Stimulated activated CD8-positive, alpha-beta memory T cell treated with anti-CD3 and anti-CD28 coated beads, Interleukin-15, amount 100 ng/mL, for 1 hour (primary cell): ENCODE measurements at places on chromosomes 3 and 15.

DNA sequence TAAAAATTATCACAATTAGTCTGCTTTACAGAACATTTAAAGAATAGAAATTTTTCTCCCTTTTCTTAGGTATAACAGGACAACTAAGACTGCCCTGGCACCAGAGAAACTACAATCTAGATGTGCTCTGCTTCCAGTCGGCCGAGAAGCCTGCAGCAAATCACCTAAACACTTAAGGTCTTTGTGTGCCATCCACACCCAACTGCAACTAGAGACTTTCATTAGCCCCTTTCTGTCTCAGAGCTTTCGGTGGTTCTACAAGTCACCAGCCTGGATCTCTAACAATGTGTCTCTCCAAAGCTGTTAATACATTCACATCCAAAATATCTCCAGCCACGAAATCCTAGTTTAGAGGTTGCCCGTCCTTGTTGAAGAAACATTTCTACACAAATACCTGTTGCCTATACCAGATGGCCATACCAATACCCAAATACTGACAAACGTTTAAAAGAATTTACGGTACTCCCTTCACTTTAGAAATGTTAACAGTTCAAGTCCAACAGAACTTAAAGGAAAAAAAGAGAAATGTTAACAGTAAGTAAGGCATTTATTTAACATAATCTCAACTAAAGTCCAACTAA lies 6.7 kb downstream of the PRC1 start:
- DNase-seq = no peak

- no peak for DNase-seq
These were observed 46.2 kb upstream of the PLCL2 start for GRCh38 chr3:16838561-16838960.

GRCh38 chr3:54983266-54984099 lies 55.6 kb upstream of the LRTM1 start:
- DNase-seq = no peak

- DNase-seq = no peak
These were observed 111.2 kb upstream of the STT3B start for GRCh38 chr3:31421314-31422048.

- no peak for DNase-seq
These were observed 53.3 kb upstream of the SNRK start for GRCh38 chr3:43233062-43233461.
